Glutamatergic neuron (in vitro differentiated cells): ENCODE measurements at places on chromosomes 13 and 19. TPM values are rescaled to one million over a fixed set of nuclear protein-coding genes. Genes with fewer than 3 reads are reported as not detected.

DNA sequence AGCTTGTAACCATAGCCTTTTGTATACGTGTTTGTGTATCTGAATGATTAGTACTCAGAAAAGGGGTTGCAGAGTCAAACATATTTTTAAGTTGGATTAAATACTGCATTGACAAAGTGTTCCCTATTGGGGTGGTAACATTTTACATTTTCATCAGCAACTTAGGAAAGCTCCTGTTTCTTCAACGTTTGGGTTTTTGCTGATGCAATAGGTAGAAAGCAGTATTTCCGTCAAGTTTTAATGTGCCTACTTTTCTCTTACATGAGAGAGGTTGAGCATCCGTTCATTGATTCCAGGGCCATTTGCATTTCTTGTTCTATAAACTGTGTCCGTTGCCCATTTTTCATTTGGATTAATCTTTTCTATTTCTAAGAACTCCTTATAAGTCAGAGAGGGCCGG, 56.2 kb downstream of the SKA3 start:
- H3K4me1 ChIP-seq, result no peaks in the 10 kb centered on the region
- no peak overlapping the region for H3K27ac ChIP-seq
- no peak for DNase-seq
- H3K27me3 ChIP-seq, result peaks cover 1% of the 10 kb centered on the region

DNA sequence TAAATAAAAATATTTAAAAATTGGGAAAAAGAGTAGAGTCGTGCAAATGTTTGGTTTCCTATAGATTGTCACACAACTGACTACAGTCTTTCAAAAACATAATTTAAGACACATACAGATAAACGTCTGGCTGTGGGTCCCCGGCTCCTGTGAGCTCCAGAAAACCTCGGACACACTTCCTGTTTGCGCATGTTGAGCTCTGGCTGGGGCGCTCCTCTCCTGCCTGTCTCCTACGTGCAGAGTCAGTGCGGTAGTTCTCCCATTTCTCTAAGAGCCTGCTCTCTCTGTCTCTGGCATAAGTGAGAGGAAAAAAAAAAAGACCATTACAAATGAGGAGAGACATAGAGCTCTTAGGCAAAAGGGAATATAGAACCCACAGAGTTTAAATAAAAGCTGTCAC, 128.2 kb upstream of the OBI1 start:
- H3K4me1 ChIP-seq, result peaks cover 29% of the 10 kb centered on the region
- no peak overlapping the region for H3K4me3 ChIP-seq
- no peak for DNase-seq
- H3K36me3 ChIP-seq, result no peaks in the 10 kb centered on the region
- H3K27ac ChIP-seq, result peak overlapping the region; percentile 52

GRCh38 chr13:69109891-69110525, 997.6 kb upstream of the ATXN8OS start:
- H3K27ac ChIP-seq, result no peak overlapping the region
- no peak overlapping the region for H3K4me3 ChIP-seq
- peaks cover 19% of the 10 kb centered on the region for H3K36me3 ChIP-seq
- H3K27me3 ChIP-seq, result peaks cover 2% of the 10 kb centered on the region

DNA sequence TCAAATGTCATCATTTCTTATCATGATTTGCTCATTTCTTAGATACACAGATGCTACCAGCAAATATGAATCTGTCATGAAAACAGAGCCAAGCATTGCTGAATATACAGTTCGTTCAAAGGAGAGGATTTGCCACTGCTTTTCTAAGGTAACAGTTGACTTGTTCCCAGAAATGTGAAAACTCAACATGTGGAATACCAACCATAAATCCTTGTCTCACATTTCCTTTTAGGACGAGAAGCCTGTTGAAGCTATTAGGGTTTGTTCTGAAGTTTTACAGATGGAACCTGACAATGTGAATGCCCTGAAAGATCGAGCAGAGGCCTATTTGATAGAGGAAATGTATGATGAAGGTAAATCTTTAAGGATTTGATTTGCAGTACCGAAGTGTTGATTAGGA, 86.7 kb downstream of the DNAJC3 start:
- peaks cover 2% of the 10 kb centered on the region for H3K27me3 ChIP-seq
- H3K4me3 ChIP-seq, result no peak overlapping the region
- no peak for DNase-seq

GRCh38 chr19:16714702-16715287, 4.9 kb upstream of the NWD1 start:
- H3K27me3 ChIP-seq, result peaks cover 2% of the 10 kb centered on the region
- no peaks in the 10 kb centered on the region for H3K4me1 ChIP-seq
- no peak overlapping the region for H3K4me3 ChIP-seq
- no peak overlapping the region for H3K27ac ChIP-seq
- no peaks in the 10 kb centered on the region for H3K36me3 ChIP-seq
- peak; percentile 67 for DNase-seq

- peak overlapping the region; percentile 87 for H3K4me3 ChIP-seq
- H3K4me1 ChIP-seq, result peaks cover 3% of the 10 kb centered on the region
- no peak overlapping the region for H3K27ac ChIP-seq
- peaks cover 3% of the 10 kb centered on the region for H3K36me3 ChIP-seq
- DNase-seq, result peak; percentile 38
These were observed 6.3 kb downstream of the MAMSTR start for GRCh38 chr19:48713041-48713863.

DNA sequence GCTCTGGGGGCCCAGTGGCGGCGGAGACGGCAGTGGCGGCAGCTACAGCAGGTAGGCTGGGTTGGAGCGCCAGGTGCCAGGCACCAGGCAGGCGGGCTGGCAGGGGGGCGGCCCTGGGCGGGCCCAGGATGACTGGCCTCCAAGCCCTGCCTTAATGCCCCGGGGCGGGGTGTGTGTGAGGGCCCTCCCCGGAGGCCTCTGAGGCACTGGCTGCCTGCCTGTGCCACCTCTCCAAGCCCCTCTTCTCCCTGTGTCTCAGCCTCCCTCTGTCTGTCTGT, at the start of gene KLK11:
Gene KLK11, minus strand, starts transcription at position 63 of the 278 bp plus-strand sequence. CDS start 985 bp downstream, outside the sequence.
- no peak for DNase-seq
- H3K27me3 ChIP-seq, result peaks cover 6% of the 10 kb centered on the region
- peaks cover 4% of the 10 kb centered on the region for H3K36me3 ChIP-seq
- H3K4me3 ChIP-seq, result peak within 1 kb of the TSS; percentile 56
- peak within 1 kb of the TSS; percentile 1 for H3K27ac ChIP-seq

Gene ZNF808
- 32.6 TPM for total RNA-seq

Gene NXNL1
- not detected for total RNA-seq

Gene NCAN
- total RNA-seq, result 186 TPM

Gene PSG11
- total RNA-seq, result not detected
